Stimulated activated CD8-positive, alpha-beta memory T cell treated with anti-CD3 and anti-CD28 coated beads, Interleukin-7, amount 100 ng/mL, for 1 hour (primary cell): ENCODE measurements at places on chromosomes 4 and X.

- DNase-seq = no peak
These were observed 800.0 kb downstream of the PDHA2 start for GRCh38 chr4:96639932-96640331.

- DNase-seq = no peak
These were observed 93.4 kb downstream of the SLC10A7 start for GRCh38 chr4:146428298-146428697.

DNA sequence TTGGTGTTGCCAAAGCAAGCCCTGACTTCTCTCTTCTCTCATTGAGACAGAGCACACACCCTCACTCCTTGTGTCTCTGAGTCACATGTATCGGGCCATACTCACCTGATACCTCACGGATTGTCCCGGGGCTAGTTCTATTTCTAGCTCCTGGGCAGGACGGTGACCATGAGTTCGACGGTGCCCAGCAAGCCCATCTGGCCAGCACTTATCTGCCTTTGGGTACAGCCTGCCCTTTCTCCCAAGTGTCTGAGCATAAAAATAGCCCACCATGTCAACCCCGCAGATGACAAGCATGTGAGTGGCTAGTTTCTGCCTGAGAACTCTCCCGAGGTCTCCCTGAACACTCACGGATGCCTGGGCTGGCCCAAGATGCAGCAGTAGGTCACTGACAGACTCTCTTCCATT, 158.5 kb downstream of the DHRSX start:
- DNase-seq = no peak

GRCh38 chrX:120269373-120270035, 18.9 kb downstream of the ZBTB33 start:
- DNase-seq = no peak

DNA sequence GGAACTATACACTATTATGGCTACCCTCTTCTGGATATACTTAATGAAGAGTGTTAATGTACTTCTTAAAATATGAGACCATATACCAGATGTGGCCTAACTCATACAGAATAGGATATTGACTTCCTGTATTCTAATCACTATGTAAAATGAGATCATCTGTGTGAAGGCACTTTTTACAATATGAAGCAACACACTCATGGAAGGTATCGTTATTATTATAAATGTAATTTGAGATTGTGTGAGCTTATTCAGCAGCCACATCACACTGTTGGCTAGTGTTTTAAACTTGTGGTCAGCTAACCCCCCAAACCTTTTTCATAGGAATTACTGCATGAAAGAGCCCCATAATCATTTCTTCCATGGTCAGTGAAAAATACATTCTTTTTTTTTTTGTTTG, 281.8 kb upstream of the TEX13A start:
- DNase-seq = no peak
